SK-N-MC (cell line): ENCODE measurements at places on chromosomes 2 and 18.

DNA sequence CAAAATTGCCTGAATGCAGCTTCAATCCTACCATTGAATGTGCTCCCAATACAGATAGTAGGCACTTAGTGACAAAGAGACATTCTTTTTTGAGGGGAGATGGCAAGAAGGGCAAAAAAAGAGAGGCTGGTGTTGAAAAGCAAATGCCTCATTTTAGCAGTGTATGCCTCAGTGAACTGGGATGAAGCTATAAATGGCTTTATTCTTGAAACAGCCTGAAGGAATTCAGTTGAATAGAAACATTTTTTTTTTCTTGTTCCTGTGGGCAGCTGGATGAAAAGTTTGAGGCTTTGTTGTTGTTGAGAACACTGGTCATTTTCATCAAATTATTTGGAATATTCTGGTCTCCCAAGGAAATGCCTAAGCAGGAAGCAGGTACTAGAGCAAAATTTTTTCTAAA lies 228.9 kb downstream of the RNF144A start:
- no peak for DNase-seq

GRCh38 chr18:43220691-43221090 lies 56.6 kb downstream of the SYT4 start:
- DNase-seq, result no peak

DNA sequence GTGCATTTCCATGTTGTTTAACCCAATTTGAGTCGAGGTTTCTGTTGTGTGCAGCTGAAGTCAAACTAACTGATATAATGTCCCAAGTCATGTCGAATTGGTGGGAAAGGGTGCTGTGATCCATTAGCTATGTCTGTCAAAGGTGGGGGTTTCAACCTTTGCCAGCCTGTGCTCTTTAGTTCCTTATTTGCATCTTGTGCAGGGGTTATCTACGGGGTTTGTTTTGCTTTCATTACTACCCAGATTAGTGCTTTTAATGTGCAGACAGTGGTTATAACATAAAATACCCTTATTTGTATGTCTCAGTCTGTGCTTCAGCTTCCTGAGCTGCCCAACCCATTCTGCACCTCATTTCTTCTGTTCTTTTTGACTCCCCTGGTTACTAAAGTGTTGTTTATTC lies 271.9 kb upstream of the CXCR4 start:
- DNase-seq, result no peak

- no peak for DNase-seq
Observed at GRCh38 chr2:146990311-146991054, 854.3 kb upstream of the ACVR2A start.

- no peak for DNase-seq
Observed at GRCh38 chr18:11149441-11150270, at the start of gene PIEZO2. Gene PIEZO2, minus strand, starts transcription at chr18:11149569. Its CDS starts 981 bp downstream, at chr18:11148588.
